Vagina (tissue), 2 donors: ENCODE measurements at places on chromosomes 12 and 14. TPM values are rescaled to one million over a fixed set of nuclear protein-coding genes. Genes with fewer than 3 reads are reported as not detected.
A peak's percentile ranks its signal among the peaks of the same experiment; 100 is the strongest.

- no peaks in the 10 kb centered on the region for H3K36me3 ChIP-seq
- H3K4me3 ChIP-seq = no peak overlapping the region
- peak overlapping the region; percentile 10 for H3K27ac ChIP-seq
- peak; percentile 83 for DNase-seq
- H3K27me3 ChIP-seq = no peaks in the 10 kb centered on the region
- peaks cover 16% of the 10 kb centered on the region for H3K4me1 ChIP-seq
Observed at GRCh38 chr14:99511421-99512109, 30.4 kb downstream of the CCNK start.

DNA sequence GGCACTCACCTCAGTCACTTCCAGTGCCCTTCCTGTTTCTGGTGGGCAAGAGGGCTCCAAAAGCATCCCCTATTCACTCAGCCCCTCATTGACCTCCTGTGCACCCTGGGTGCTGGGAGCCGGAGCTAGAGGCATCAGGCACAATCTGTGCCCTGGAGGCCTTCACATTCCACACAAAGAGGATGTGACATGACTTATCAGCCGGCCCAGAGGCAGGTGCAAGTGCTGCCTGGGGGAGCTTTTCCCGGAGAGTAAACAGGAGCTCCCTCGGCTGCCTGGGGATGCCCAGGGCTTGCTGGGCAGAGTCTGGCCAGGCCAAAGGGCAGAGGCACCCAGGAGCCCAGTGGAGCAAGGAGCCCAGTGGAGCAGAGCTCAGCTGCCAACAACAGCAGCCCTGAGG, 64.5 kb downstream of the BCL11B start:
- no peaks in the 10 kb centered on the region for H3K27me3 ChIP-seq
- no peaks in the 10 kb centered on the region for H3K4me1 ChIP-seq
- DNase-seq = no peak
- no peak overlapping the region for H3K4me3 ChIP-seq

GRCh38 chr12:23686095-23686494, 263.4 kb downstream of the SOX5 start:
- H3K4me1 ChIP-seq = no peaks in the 10 kb centered on the region
- no peak overlapping the region for H3K27ac ChIP-seq
- no peaks in the 10 kb centered on the region for H3K36me3 ChIP-seq
- H3K27me3 ChIP-seq = no peaks in the 10 kb centered on the region

The SERPINA3 gene
- 328 TPM for total RNA-seq

The OR4E2 gene
- not detected for total RNA-seq

The CHST11 gene
- total RNA-seq = 40.0 TPM

The ATXN2 gene
- 70.2 TPM for total RNA-seq
